NCI-H1105 (cell line): ENCODE measurements at places on chromosomes 12 and 14.
A peak's percentile ranks its signal among the peaks of the same experiment; 100 is the strongest.

DNA sequence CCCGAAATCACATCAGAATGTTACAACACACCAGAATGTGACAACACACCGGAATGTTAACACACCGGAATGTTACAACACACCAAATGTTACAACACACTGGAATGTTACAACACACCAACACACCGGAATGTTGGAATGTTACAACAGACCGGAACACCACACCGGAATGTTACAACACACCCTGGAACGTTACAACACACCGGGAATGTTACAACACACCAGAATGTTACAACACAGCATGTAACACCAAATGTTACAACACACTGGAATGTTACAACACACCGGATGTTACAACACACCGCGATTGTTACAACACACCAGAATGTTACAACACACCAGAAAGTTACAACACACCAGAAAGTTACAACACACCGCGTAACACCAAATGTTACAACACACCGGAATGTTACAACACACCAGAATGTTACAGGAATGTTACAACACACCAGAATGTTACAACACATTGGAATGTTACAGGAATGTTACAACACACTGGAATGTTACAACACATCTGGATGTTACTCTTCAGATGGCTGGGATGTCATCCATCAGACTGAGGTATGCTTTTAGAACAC, 21.1 kb downstream of the CHFR start:
- no peak for DNase-seq

DNA sequence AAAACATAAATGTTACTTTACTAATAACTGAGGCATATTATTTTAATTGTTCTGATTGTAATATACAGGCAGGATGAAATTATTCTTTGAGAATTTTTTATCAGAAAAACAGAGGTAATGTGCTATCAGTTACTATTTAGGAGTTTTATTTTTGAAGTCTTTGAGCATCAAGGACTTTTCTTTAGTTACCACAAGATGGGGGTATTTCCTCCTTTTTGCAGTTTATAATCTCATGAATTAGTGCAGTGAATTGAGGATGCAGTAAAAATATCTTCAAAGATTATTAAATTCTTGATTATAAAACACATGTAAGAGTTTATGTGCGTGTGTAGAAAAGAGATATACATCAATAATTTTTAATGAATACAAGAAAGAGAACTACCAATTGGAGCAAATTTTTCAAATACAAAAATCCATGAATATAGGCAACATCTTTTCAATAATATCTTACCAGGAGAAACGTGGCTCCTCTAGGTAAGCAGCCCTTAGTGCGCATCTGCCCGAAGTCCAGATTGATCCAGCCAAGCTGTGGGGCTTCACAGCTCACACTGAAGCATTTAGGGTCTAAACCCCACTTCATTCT, 71.6 kb downstream of the ERGIC2 start:
- DNase-seq = peak; percentile 3

DNA sequence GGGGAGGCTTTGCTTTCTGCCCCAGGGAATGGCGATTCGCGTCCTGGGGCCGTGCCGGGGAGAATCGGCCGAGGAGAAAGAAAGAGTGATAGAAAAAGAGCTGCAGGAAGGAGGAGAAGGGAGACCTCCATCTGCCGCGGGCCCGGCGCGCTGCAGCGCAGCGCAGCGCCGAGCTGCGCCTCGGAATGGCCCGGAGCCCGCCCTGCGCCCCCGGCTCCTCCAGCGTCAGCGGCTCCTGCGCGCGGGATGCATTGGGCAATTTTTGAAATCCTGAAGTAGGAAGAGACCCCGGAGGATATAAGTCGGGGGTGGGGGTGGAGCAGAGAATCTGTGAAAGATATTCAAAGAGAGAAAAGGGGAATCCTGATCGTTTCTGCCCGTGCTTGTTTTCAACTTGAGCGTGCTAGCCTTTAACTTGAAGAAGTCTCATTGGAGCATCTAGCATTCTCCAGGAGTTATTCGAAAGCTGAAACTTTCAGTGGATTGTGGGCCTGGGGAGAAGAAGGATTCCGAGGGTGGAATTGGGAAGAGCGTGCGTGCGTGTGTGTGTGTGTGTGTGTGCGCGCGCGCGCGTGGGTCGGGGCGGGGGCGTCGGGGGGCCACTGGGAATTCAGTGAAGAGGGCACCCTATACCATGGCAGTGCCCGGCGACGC, 441 bp downstream of the PDE3A start:
- DNase-seq = peak; percentile 18

DNA sequence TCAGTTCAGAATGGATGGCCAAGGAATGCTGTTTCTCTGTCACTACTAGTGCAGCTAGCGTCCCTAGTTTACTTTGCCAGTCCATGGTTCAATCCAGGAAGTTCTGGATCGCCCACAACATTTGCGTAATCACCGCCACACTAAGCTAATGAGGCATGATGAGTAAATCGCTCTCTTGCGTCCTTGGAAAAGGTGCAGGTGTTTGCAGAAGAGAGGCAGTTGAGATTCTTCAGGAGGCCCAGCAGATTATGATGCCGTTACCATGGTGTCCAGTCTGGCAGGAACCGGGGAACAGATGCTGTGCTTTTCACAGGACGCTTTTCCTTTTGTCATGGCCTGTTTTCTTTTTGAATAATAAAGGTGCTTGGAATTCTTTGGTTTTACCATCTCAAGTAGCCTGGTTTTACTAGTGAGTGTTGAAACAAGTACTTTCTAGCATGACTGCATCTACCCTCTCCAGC, 9.0 kb downstream of the TPH2 start:
- peak; percentile 98 for DNase-seq

DNA sequence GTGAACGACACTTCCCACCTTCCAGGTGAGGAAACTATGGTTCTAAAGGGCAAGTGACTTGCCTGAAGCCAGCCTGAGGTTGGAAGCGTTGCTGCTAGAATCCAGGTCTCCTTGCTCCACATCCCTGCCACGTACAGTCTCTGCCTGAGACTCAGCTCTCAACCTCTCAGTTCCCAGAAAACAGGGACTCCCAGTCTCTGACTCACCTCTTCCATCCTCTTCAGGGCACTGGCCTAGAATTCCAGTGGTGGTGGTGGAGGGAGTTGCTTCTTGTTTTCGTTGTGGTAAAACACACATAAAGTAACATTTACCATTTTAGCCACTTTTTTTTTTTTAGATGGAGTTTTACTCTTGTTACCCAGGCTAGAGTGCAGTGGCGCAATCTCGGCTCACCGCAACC, 7.3 kb downstream of the GPR68 start:
- DNase-seq = no peak

DNA sequence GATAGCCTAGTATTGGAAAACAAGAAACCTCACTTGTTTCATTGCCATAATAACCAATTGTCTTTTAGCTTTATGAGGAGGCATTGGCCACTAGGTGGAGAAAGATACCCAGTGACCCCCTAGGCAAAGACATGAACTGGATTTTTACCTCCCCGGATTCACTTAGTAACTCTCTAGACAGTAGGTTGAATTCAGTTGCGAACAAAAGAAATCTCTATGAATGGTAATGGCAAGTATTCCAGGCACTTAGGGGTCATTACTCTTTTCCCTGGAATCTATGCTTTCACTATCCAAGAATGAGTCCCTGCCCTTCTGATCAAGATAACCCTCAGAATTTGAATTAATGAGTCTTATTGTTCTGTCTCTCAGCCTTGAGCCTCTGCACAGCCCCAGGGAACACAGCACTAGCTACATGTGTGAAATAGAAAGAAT, 29.5 kb upstream of the RHOJ start:
- DNase-seq = peak; percentile 52

DNA sequence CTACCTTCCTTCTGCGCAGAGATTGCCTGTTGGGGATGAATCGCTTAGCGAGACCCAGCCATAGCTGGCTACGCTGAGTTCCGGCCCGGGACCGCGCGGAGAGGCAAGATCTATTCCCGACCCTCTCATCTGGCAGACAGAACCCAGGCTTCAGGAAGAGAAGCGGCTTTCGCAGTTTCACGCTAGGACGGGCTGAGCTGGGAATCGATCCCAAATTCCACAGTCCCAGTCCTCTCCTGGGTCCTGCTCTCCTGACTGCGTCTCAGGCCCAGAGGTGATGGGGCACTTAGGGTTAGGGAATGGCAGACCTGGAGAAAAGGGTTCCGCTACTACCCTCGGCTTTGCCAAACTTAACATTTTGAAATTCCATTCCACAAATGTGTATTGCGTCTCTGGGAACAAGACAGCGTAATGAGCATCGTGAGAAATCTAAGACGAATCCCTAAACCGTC, 2.8 kb downstream of the PTPN21 start:
- no peak for DNase-seq

DNA sequence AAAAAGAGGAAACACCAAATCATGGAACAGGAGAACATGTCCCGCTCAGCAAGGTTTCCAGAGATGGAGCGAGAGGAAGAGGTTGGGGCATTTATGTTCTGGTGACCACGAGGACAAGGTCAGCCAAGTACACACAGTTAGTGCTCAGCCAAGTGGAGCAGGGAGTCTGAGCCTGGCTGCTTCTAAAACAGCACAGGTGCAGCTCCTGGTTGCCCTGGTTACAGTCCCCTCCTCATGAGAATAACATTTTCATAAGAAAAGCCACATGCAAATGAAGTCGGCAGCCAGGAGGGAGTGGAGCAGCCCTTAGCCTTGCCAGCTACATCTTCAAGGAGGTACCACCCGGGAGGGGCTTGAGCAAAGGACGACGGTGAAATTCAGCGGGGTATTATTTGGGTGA, 81.8 kb downstream of the NOS1 start:
- DNase-seq = peak; percentile 18

DNA sequence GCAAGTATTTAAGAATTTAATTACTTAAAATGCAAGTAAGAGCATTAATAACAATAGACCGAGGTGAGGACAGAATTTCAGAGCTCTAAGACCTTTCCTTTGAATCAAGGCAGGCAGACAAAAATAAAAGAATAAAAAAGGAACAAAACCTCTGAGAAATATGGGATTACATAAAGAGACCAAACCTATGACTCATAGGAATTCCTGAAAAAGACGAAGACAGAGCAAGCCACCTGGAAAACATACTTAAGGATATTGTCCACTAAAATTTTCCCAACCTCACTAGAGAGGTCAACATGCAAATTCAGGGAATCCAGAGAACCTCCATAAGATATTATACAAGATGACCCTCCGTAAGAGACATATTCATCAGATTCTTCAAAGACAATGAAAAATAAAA, 325.1 kb downstream of the AEBP2 start:
- DNase-seq = no peak

- no peak for DNase-seq
These were observed 37.7 kb downstream of the BEST3 start for GRCh38 chr12:69661386-69661785.

DNA sequence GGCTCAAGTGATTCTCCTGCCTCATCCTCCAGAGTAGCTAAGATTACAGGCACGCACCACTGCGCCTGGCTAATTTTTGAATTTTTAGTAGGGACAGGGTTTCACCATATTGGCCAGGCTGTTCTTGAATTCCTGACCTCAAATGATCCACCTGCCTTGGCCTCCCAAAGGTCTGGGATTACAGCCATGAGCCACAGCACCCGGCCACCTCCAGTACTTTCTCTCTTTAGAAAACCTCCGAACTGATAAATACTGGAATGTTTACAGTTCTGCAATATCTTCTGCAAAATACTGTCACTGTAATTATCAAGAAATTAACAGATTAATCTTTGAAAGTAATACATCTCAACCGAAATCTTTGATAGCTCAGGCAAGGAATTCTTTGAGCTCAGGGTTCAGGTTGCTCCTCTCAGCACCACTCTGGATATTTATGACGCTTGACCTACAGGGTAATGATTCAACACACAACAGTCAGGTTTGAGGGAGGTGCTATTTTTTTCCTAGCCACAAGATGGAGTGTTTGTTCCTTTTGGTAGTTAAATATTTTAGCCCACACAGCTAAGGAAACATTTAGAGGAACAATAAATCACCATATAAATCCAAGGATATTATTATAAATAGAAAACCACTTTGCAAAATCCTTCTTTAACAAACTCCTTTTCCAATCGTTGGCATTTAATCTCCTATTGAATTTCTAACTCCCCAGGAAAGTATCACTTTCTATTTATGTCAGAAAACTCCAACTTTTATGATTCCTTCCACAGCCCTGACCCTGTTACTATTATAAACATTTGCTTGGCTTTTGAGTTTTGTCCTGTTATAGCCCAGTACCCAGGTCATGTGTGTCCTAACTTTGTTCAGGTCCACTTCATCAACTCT, 48.6 kb upstream of the GTF2A1 start:
- peak; percentile 46 for DNase-seq

GRCh38 chr12:80317307-80317706, 126.7 kb upstream of the PTPRQ start:
- DNase-seq = no peak

DNA sequence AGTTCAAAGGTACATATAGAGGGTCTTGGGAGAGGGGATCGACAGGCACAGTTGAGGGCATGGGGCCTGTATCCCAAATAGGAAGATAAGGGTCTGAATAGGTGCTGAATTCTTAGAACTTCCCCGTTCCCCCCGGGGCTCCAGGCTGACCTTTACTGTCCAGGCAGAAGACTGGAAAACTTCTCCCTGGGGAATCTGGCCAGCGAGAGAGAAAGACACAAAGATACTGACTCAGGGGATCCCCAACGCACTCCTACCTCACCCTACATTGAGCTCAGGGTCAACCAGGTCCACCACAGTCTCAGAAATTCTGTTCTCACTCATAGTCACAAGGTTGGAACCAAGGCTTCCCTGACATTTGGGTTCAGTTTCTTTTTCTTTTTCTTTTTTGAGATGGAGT, 46.2 kb downstream of the ACACB start:
- DNase-seq = no peak

GRCh38 chr12:94047781-94048567, 100.4 kb upstream of the PLXNC1 start:
- DNase-seq = no peak

DNA sequence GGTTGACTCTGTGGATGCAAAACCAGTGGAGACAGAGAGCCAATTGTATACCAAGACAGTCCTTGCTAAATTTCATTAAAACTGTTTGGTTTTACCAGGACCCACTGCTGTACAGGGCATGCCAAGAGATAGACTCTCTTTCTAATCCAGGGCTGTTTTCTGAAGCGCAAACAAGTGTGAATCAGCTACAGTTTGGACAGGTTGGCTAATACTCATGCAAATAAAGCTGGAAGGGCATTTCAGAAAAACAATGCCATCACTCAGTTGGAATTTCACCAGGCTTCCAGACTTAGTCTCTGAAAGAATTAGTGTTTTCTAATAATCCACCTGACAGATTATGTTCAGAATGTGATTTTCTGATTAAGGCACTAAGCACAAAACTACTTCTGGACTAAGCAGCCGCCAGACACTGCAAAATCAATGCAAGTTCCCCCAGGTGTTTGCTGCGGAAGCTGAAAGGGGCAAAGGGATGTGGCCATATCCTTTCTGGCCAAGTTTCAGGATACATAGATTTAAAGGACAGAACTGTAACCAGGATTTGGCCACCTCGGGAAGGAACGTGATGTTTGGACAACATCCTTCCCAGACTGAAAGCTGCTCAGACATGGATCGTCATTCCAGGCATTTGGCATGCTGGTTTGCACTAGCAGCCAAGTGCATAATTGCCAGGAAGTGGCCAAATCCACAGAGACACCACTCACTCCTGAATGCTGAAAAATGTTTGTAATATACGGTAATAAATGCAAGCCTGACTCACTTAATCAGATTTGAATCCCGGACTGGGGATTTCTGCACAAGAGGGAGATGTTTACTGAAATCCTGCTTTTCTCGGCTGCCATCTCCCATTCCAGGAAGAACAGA, 32.0 kb upstream of the CDKN3 start:
- DNase-seq = no peak

- no peak for DNase-seq
These were observed 6.7 kb upstream of the TESC start for GRCh38 chr12:117105902-117106301.

GRCh38 chr14:52824462-52824861, 33.1 kb upstream of the GNPNAT1 start:
- no peak for DNase-seq
